ENCODE measurements at places on chromosomes 7 and 10.

DNA sequence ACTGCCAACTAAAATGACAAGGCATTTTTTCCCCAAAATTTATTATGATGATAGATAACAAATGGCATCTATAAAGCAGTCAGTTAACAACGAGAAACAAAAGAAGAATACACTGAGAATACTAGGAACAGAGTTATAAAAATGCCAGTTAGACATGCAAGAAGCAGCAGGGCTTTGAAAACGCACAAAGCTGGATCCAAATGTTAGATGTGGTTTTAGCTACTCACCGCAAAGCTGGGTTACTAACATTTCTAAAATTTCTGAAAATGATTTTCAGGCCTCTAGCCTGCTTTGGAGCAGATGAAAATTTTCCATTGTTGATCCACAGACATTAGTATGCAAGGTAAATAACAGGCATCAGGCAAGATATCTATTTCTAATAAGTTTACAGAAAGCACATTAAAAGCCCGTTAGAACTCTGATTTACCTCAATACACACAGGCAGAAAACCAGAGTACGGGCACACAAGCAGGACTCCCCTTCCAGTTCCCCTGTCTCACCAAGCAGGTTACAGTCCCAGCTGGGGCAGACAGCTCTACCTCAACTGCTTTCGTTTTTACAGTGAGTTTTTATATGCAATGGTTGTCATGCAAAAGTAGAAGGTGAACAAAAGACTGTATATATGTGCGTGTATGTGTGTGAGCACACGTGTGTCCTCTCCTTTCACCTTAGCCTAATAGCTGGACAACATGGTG, 37.9 kb downstream of the GLI3 start:
- H3K4me1 ChIP-seq, result peaks cover 2% of the 10 kb centered on the region
- no peak overlapping the region for H3K27ac ChIP-seq
- DNase-seq, result no peak
- H3K4me3 ChIP-seq, result no peak overlapping the region

DNA sequence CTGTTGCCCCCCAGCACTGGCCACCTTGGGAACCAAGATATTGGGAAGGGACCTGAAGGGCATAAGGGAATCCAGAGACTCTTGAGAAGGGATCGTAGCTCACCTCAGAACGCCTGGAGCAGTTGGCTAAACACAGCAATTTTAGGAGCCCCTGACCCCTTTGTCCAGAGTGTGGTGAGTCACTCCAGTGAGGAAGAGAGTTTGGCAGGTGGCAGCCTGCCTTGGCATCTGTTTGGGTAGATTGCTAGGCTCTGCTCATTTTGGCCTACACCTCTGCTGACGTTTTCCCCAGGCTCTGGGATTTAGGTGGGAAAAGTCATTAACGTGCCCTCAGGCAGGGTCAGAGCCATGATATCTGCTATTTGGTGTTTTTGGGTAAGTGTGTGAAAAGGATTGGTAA, 100.6 kb downstream of the GRB10 start:
- peak overlapping the region; percentile 20 for H3K4me3 ChIP-seq
- peak overlapping the region; percentile 43 for H3K27ac ChIP-seq
- H3K36me3 ChIP-seq, result no peaks in the 10 kb centered on the region
- peaks cover 3% of the 10 kb centered on the region for H3K4me1 ChIP-seq
- no peak for DNase-seq
- H3K27me3 ChIP-seq, result no peaks in the 10 kb centered on the region

GRCh38 chr7:2931034-2931415, 86.9 kb upstream of the GNA12 start:
- H3K4me1 ChIP-seq, result peaks cover 6% of the 10 kb centered on the region
- DNase-seq, result no peak
- H3K27ac ChIP-seq, result peak overlapping the region; percentile 56
- no peak overlapping the region for H3K4me3 ChIP-seq

DNA sequence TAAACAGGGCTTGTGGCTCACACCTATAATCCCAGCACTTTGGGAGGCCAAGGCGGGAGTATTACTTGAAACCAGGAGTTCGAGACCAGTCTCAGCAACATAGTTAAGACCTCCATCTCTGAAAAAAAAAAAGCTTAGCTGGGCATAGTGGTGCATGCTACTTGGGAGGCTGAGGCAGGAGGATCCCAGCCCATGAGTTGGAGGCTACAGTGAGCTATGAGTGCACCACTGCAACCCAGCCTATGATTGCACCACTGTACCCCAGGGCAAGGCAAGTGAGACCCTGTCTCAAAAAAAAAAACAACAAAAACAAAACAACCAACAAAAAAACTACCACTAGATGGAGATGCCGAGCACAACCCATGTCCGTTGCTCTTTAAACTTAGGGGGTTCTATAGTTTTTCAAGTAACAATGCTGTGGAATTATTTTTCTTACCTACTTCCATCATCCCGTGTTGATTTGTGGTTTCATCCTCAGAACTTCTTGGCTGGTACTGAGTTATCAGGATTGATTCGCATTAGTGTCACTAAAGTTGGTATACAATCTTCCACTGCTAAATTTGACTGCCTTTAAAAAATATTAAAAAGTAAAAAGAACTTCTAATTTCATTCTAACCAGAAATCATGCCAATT, 12.2 kb upstream of the REPIN1 start:
- no peaks in the 10 kb centered on the region for H3K27me3 ChIP-seq
- no peak overlapping the region for H3K4me3 ChIP-seq
- H3K4me1 ChIP-seq, result peaks cover 19% of the 10 kb centered on the region
- no peak overlapping the region for H3K27ac ChIP-seq
- DNase-seq, result no peak

- H3K27ac ChIP-seq, result peak overlapping the region; percentile 75
- H3K4me1 ChIP-seq, result peaks cover 26% of the 10 kb centered on the region
- H3K4me3 ChIP-seq, result no peak overlapping the region
- no peak for DNase-seq
- H3K36me3 ChIP-seq, result peaks cover 45% of the 10 kb centered on the region
Observed at GRCh38 chr10:48805848-48806247, 121.2 kb downstream of the WDFY4 start.

- no peak for DNase-seq
- H3K4me3 ChIP-seq, result no peak overlapping the region
- no peaks in the 10 kb centered on the region for H3K36me3 ChIP-seq
- no peak overlapping the region for H3K27ac ChIP-seq
Observed at GRCh38 chr10:71253981-71254818, 41.8 kb downstream of the UNC5B start.

DNA sequence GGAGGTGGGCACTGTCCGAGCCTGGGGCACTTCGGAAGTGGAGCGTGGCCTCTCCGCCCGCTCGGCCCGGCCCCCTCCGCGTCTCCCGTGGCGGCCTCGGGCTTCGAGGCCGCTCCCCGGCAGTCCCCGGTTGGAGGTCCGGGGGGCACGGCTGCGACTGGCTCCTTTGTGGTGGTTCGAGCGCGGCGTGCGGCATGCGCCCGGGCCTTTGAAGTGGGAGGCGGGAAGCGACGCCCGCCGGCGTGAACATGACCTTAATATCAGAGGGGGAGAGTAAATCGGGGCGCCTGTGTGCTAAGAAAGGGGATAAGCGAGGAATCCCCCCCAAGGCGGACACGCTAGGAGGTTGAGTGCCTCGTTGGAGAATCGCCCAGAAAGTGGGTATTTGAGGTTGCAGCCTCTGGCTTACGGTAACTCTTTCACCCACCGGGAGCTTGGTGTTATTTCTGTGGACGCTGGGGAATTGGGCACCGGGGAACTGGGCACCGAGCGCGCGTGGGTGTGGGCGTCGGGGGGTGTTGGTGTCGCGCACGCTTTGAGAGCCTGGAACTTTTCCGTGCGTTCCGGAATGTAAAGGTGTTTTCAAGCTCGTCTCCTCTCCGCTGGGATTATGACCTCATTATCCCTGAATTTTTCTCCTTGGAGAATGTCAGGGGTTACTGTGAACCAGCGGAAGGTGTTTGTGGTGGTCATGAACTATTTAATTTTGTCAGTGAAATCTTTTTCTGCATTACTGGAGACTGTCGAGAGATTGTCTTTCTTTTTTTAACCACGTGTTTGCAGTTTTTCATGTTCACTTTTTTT, 660 bp downstream of the SUV39H2 start:
- peak overlapping the region; percentile 86 for H3K27ac ChIP-seq
- H3K4me1 ChIP-seq, result peaks cover 37% of the 10 kb centered on the region
- no peaks in the 10 kb centered on the region for H3K27me3 ChIP-seq
- peak overlapping the region; percentile 90 for H3K4me3 ChIP-seq
- peaks cover 17% of the 10 kb centered on the region for H3K36me3 ChIP-seq
- DNase-seq, result peak; percentile 13

DNA sequence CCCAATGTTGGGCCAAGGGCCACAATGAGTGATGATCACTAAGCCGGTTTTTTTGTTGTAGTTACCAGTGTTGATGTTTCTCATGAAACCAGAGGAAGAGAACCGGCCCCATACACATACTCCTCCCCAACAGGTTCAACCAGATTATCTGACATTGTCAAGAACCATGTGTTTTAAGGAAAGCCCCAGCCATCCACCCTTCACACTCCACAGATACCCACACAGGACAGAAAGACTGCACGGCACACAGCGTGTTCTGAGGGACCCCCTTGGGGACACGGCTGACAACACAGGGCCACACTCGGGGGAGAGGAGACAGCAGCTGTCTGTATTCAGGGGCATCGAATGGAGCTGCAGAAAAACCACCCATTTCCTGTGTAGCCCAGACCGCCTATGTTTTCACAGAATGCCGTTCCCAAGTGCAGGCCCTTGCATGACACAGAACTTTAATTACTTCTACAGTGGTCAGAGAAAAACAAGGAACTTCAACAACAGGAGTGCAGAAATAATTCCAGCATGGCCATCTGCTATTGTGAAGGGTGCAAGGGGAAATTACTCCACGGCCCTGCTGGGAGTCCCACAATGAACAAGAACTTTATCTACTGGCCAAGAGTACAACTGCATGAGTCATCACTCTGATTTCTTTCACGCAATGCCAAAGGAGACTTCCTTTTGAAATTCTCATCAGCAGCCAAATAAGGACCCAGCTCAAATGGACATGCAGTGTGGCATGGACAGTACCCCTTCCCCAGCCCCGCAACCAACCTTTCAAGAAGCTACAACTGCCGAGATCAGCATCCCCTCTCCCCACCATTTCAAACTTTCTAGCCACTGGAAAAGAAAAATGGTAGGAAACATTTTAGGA, 2.3 kb downstream of the KLF6 start:
- peak; percentile 56 for DNase-seq
- H3K36me3 ChIP-seq, result peaks cover 71% of the 10 kb centered on the region
- peak overlapping the region; percentile 94 for H3K4me3 ChIP-seq
- H3K27ac ChIP-seq, result peak overlapping the region; percentile 100
- H3K4me1 ChIP-seq, result peaks cover 47% of the 10 kb centered on the region
- H3K27me3 ChIP-seq, result no peaks in the 10 kb centered on the region

- peak overlapping the region; percentile 96 for H3K27ac ChIP-seq
- no peaks in the 10 kb centered on the region for H3K36me3 ChIP-seq
- H3K4me3 ChIP-seq, result peak overlapping the region; percentile 89
- DNase-seq, result no peak
Observed at GRCh38 chr7:7159063-7159658, 23.2 kb upstream of the C1GALT1 start.

DNA sequence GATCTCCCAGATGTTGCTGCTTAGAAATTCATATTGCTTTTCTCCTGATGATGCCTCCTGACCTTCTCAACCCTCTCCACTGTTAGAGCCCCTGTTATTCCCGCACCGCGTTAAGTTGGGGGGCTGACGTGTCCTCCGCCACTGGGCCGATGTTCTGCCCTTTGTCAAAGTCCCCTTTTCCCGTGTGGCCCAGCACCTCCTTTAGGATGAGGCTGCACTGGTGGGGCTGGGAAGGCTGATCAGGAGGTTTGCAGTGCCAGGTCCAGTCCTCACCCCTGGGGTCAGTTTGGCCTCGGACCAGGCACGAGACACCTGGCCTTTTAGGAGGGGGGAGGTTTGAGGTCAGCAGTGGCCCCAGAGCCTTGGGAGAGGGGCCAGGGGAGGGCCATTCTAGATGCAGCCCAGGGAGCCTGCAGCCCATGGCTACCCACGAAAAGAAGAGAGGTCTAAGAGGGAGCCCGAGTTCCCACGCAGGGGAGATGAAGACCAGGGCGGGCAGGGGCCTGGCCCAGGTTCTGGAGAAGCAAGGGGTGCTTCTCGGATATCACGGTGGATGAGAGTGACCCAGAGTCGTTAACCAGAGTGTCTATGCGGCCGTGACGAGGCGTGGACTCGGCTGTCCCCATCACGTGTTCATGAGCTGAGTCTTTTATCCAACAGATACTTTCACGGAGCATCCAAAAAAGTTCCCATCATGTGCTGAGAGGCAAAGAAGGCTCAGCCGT, 150.4 kb downstream of the DNAJB6 start:
- DNase-seq, result no peak
- no peak overlapping the region for H3K27ac ChIP-seq
- H3K36me3 ChIP-seq, result no peaks in the 10 kb centered on the region
- peaks cover 8% of the 10 kb centered on the region for H3K27me3 ChIP-seq
- H3K4me1 ChIP-seq, result peaks cover 1% of the 10 kb centered on the region

GRCh38 chr7:11818281-11818680, 13.7 kb downstream of the THSD7A start:
- no peaks in the 10 kb centered on the region for H3K36me3 ChIP-seq
- no peaks in the 10 kb centered on the region for H3K27me3 ChIP-seq
- DNase-seq, result no peak
- H3K4me3 ChIP-seq, result no peak overlapping the region

DNA sequence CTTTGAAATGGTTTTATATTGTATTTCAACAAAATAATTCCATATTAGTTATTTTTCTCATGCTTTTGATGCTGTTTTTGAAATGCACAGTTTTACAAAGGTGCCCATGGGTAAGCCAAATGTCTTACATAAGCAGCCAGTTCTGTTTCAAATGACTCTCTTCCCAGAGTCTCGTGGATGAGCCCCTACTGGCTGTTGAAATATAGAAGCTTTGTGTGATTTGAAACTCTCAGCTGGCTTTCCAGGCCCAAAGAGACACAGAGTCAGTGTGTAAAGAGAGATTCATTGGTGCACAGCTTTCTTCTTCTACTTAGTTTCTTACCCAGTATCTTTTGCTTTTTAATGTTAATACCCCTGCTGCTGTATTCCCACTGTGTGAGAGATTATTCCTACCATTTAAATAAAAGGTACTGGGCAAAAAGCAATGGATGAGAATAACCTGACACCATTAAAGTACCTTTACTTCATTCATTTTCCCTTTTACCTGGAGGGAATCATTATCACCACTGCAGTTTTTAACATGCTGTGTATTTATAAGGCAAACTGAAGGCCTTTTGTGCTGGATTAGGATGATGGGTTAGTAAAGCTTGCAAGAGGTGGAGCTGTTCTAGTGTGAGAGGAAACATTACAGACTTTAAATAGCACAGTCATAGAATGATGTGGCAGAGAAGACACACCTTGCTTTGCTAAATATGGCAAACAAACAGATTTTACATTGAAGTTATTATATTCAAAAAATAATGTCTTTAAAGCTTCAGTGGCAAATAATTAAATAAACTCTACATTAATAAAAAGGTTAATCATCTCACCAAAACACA, 415.1 kb downstream of the THSD7A start:
- no peaks in the 10 kb centered on the region for H3K4me1 ChIP-seq
- no peaks in the 10 kb centered on the region for H3K27me3 ChIP-seq
- H3K4me3 ChIP-seq, result no peak overlapping the region
- no peak for DNase-seq

DNA sequence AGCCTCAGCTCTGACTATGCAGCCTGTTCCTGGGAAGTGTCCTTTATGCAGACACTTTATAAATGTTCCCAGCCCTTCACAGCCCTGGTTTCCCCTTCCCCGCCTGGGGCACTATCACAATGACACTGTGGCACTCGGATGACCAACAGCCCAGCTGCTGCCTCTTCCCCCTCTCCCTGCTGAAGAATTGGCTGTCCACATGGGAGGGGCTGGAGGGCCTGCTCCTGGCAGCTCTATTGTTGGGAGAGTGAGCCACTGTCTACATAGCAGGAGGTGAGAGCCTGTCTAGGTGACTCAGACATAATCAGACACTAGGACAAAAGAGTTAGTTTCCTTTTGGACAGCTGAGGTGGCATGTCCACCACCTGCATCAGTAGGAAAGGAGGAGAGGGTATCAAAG, 437.5 kb downstream of the PLXNA4 start:
- H3K27me3 ChIP-seq, result peaks cover 4% of the 10 kb centered on the region
- DNase-seq, result no peak
- no peaks in the 10 kb centered on the region for H3K4me1 ChIP-seq
- no peak overlapping the region for H3K27ac ChIP-seq
- no peak overlapping the region for H3K4me3 ChIP-seq

Data from stimulated activated naive B cell treated with anti-CD40 and anti-IgM and Interleukin-4, amounts not matched to agents 10 μg/mL and 1 μg/mL and 100 μg/mL, for 72 hours (primary cell).